MCF 10A (cell line): ENCODE measurements at places on chromosomes 2 and 18.

- no peak for DNase-seq
Observed at GRCh38 chr18:62948788-62949187, 233.4 kb downstream of the PHLPP1 start.

- no peak for DNase-seq
Observed at GRCh38 chr18:35136885-35137284, 95.7 kb downstream of the MAPRE2 start.

DNA sequence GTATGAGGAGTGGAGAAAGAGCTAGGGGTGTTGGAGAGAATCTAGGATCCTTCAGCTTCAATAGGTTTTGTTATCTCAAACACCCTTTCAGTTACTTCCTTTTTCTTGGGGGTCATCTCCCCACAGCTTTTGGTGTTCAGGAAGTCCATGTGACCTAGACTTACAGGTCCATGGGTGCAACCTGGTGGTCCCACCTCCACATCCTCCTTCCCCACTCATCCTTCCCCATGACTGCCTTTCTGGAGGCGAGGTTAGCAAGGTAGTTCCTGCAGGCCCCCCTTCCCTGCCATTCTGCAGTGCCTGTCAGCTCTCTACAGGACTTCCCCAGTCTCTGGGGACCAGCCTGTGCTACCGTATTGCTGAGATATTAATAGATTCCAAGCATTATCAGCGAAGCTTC lies 107.6 kb downstream of the TMEM17 start:
- DNase-seq = no peak

DNA sequence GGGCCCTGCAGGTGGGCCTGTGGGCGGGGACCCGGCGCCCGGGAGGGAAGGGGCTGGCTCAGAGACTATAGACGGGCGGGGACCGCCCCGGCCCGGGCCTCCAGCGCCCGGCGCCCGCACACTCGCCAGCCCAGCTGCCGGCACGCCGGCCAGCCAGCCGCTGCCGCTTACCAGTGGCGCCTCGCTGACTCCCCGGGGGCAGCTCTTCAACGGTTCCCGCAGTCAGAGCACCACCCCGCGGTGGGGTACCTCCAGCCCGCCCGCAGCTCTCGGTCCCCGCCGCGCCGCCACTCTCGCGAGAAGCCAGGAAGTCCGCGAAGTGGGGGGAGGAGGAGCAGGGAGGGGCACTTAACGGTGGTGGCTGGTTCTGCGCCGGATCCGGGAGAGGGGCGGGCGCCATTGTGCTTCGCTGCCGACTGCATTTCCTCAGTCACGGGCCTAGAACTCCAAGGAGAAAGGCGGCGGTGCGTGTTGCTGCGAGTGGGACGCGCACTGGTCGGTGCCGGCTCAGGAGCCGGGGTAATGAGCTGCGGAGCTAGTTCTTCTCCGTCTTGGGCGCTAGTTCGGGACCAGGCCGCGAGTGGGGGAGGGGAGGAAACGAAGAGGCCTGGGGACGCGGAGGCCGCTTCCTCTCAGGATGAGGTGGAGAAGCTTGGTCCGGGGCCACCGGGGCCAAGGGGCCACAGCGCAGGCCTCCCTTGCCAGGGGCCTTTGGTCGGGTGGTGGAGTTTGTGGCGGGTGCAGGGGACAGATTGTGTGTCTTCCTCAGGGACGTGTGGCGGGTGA lies at the start of gene MARCHF7:
Gene MARCHF7, plus strand, starts transcription at position 364 of the 786 bp plus-strand sequence. CDS start 16,517 bp downstream, outside the sequence.
- peak; percentile 96 for DNase-seq

DNA sequence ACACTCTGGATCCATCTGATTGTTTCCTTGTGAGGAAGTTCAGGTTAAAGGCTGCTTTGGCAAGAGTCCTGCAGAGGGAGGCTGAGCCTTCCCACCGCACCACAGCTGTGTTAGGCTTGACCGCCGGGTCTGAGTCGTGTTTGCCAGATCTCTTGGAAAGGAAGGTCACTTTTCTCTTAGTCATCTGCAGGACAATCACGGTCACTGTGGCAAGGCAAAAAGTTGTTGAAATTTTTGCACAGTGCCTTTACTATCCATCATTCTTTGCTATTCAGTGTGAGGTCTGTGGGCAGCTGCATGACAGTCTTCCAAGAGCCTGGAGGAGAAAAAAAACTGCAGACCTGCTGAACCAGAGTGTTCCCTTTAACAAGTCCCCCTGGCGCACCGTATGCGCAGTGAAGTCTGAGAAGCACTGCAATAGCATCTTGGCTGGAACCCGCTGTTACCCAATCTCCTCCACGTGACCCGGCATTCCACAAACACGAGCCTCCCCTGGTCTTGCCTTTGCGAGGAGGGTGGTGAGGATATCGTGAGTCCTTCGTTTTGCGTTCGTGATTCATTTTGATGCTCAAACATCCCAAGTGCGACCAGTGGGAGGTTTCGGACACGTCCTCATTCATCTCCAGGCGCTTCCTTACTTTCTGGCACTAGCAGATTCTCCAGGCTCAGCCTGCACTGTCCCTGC lies 23.0 kb downstream of the BIN1 start:
- DNase-seq = peak; percentile 87

GRCh38 chr18:11322716-11323115 lies 173.3 kb upstream of the PIEZO2 start:
- DNase-seq = no peak
